ENCODE measurements at places on chromosomes 1 and 21.

- DNase-seq, result peak; percentile 36
Measured at GRCh38 chr1:153612755-153613331, at the start of gene S100A16. TSS of gene S100A16 (minus strand) at chr1:153613137. CDS start at chr1:153608151, 4,986 bp downstream.

GRCh38 chr1:211566431-211567025 is 12.4 kb downstream of the SLC30A1 start:
- DNase-seq, result no peak

- DNase-seq, result peak; percentile 87
Measured at GRCh38 chr1:116724765-116725375, 29.4 kb upstream of the CD2 start.

GRCh38 chr1:25766721-25767436 is 33.1 kb upstream of the SELENON start:
- DNase-seq, result no peak

DNA sequence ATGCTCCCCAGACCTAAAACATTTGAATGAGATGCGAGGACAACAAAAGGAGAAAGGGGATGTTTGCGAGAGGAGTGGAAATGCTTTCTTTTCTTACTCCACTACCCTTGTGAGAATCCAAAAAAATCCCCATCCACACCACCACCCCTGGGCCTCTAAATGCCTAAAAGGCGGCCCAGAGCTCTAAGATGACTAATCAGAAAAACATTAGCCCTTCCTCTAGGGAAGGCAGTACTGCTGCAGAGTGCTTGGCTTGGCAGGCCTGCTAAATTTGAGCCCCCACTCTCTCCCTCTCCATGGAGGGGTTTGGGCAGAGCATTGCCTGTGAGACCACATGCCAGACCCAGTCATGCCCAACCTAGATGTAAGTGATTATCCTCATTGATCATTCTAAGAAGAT is 347.9 kb downstream of the USH2A start:
- DNase-seq, result no peak

All from hematopoietic multipotent progenitor cell treated with erythropoietin and hydrocortisone succinate and interleukin-3 and kit ligand, for 4 days (in vitro differentiated cells).